Stimulated activated CD4-positive, alpha-beta T cell treated with anti-CD3 and anti-CD28 coated beads, Interleukin-4, amount 100 ng/mL, for 4 hours (primary cell): ENCODE measurements at places on chromosomes 4 and X.
A peak's percentile ranks its signal among the peaks of the same experiment; 100 is the strongest.

GRCh38 chr4:27619435-27619834 is 758.8 kb downstream of the STIM2 start:
- no peak for DNase-seq

DNA sequence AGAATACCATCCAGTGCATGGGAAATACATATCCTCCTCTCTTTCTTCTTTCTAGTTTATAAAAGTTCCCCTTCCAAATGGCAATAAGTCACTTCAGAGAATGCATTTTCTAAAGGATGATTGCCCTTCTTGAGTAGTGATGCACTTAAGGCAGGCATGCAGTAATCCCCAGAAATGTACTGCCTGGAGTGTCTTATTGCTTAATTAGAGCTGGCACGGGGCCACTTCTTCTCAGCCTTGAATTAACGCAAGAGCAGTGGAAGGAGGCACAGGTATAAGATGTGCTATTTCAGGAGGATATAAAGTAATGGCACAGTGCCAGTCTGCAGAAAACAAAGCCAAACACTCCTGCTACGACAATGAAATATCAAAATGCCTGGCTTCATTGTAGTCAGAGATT is 371.4 kb upstream of the FAM241A start:
- DNase-seq, result no peak

GRCh38 chr4:16804581-16804980 is 93.9 kb downstream of the LDB2 start:
- DNase-seq, result no peak

DNA sequence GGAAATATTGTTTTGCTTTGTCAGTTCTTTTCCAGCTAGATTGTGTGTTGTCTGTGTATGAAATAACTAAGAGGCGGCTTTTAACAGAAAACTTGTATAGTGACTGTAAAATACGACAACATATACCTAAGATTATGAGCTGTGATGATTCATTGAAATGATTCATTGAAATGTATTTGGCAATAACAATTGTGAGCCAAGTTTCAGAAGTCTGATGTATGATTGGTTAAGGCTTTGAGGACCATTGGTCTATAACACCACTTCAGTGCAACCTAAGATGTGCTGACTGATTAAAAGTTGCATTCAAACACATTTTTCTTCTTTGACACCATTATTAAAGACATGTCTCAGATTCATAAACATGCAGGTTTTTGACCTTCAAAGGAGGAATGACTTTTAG is 76.6 kb downstream of the PTPN13 start:
- DNase-seq, result no peak

GRCh38 chrX:7390441-7390840 is 242.5 kb upstream of the PUDP start:
- DNase-seq, result no peak

- DNase-seq, result no peak
Observed at GRCh38 chr4:36054694-36055422, 189.5 kb downstream of the ARAP2 start.

DNA sequence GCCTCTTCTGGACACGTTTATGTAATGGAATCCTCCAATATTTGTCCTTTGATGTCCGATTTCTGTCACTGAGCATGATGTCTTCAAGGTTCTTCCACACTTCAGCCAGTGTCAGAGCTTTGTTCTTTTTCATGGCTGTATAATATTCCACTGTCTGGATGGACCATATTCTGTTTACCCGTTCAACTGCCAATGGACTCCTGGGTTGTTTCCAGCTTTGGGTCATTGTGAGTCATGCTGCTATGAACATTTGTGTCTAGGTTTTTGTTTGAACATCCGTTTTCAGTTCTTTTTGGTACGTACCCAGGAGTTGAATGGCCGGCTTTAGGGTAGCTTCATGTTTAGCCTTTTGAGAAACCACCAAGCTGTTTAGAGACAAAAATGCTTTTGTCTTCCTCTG is 93.2 kb downstream of the SHOX start:
- DNase-seq, result no peak

DNA sequence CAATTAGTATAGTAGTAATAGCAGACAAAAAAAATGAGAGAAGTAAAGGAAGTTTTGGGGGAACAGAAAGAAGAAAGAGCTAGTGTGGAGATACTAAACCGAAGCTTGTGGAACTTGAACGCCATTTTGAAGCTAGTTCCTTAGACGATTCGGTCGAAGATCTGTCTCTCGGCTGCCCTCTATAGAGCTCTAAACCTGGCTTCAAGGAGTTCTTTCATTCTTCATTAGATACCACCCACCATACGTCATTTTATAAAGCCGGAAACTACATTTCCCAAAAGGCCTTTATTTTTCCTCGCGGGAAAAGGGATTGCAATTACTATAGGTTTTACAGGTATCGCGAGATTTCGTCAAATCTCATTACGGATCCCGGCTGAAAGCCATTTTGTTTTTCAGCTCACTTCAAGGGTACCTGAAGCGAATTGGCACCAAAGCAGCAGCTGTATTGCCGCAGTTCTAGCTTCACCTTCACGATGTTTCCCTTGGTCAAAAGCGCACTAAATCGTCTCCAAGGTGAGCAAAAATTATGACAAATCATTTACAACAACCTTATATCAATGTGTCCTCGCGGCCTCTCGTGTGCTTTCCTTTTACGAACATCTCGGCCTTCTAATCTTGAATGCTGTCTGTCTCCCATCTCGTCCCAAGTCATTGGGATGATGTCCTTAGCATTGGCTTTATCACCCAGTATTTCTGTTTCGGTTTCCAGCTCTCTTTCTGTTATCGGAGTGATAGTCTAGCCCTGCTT is at the start of gene COX7B:
COX7B (plus strand) TSS at position 388 of the 748 bp plus-strand sequence; CDS start at position 474, 86 bp downstream.
- peak; percentile 20 for DNase-seq

DNA sequence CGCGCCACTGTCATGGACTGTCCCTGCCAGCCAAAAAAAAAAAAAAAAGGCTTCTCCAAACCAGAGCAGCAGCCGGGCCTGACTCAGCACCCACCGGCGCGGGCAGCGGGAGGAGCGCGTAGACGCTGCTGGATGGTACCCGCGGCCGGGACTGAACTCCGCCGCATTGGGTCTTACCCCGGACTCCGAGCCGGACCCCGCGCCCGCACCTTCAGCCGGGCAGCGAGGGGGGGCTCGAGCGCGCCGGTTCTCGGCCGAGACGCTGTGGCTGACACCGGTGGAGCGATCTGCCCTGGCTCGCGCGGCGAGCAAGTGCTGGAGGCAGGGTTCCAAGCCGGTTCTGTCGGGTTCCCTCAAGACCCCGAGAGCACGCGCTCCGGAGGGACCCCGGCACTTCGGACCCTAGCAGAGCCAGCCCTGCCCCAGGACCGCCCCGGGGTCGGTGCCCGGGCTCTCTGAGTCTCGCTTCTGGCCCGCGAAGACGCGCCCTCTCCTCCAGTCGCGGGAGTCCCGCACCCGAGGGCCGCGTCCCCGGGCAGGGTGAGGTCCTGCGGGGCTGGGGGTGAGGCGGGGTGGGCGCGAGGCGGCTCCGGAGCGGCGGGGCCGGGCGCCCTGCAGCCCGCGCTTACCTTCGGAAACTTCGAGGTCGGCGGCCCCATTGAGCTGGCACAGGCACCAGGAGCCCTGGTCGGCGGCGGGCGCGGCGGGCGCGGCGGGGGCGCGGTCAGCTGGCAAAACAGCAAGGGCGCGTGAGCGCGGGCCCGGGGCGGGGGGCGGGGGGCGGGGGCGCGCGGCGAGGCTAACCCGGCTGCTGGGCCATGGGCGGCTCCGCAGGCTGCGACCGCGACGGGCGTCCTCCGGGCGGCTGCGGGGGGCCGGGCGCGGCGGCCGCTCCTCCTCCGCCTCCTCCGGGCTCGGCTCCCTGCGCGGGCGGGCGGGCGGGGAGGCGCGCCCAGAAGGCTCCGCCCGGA is 11.8 kb upstream of the MAN2B2 start:
- no peak for DNase-seq

DNA sequence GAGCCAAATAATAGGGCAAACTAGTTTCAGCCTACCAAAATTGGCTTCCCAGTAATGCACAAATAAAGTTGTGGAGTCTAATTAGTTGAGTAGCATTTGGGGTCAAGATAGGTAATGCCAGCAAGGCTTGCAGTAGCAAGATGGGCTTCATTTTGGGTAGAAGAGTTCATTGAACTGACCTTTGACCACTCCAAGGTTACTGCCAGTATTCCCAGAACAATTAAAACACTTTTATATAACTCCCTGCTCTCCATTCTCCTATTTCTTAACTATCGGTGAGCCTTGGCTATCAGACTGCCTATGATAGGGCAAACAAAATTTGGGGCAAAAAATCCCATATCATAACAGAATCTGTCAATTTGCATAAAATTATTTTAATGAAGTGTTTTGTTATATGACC is 7.1 kb downstream of the DNAAF6 start:
- DNase-seq, result no peak

GRCh38 chrX:134460005-134460861 is at the start of gene HPRT1:
Gene HPRT1 (plus strand): TSS chrX:134460165. CDS start chrX:134460312, 147 bp downstream.
- peak; percentile 80 for DNase-seq

- DNase-seq, result no peak
Observed at GRCh38 chr4:80967346-80967745, 63.2 kb upstream of the BMP3 start.

GRCh38 chrX:146243041-146243440 is 425.4 kb downstream of the SLITRK2 start:
- no peak for DNase-seq

DNA sequence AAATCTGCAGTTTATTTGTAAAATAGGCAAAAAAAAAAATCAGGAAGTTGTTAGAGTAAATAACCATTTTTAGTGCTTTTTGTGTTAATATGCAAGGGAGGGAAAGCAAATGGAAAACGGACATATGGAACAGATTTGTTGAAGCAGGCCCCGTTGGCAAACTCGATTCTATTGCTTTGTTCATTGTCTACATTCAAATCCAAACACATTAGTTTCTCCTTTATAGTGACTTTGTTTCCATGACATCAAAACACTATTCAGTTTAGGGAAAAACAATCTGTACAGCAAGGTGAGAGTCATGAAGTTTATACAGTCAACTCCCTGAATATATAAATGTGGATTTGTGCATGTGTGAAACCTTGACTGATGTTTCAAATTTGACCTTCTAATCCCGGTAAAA is 142.2 kb downstream of the FAM47A start:
- no peak for DNase-seq

DNA sequence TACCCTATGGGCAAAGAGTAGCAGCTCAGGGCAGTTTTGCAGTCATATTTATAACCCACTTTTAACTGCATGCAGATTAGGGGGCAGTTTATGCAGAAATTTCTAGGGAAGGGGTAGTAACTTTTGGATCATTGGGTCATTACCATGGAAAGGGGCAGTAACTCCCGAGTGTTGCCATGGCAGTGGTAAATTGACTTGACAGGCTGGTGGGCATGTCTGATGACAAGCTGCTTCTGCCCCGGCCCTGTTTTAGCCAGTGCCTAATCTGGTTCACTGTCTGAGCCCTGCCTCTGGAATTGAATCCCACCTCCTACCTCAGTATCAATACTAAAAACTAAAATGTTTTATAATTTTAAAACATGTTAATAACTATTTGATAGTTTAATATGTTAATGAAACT is 362.1 kb upstream of the ATOH1 start:
- no peak for DNase-seq

GRCh38 chr4:186240848-186241491 is 13.7 kb downstream of the KLKB1 start:
- no peak for DNase-seq

DNA sequence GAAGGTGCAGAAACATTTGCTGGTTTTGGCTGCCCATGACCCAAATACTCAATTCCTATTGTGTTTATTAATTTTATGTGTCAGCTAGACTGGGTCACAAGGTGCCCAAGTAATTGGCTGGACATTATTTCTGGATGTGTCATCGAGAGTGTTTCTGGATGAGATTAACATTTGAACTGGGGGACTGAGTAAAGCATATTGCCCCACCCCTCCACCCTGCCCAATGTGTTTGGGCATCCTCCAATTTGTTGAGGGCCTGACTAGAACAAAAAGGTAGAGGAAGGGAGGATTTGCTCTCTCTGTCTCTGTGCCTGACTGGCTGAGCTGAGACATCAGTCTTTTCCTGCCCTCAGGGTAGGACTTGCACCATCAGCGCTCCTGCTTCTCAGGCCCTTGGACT is 29.7 kb upstream of the LCORL start:
- DNase-seq, result no peak

DNA sequence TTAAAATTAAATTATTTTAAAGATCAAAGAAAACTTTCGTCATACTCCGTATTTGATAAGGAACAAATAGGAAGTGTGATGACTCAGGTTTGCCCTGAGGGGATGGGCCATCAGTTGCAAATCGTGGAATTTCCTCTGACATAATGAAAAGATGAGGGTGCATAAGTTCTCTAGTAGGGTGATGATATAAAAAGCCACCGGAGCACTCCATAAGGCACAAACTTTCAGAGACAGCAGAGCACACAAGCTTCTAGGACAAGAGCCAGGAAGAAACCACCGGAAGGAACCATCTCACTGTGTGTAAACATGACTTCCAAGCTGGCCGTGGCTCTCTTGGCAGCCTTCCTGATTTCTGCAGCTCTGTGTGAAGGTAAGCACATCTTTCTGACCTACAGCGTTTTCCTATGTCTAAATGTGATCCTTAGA is at the start of gene CXCL8:
CXCL8 (plus strand) TSS at position 217 of the 426 bp plus-strand sequence; CDS start at position 307, 90 bp downstream.
- DNase-seq, result peak; percentile 1

DNA sequence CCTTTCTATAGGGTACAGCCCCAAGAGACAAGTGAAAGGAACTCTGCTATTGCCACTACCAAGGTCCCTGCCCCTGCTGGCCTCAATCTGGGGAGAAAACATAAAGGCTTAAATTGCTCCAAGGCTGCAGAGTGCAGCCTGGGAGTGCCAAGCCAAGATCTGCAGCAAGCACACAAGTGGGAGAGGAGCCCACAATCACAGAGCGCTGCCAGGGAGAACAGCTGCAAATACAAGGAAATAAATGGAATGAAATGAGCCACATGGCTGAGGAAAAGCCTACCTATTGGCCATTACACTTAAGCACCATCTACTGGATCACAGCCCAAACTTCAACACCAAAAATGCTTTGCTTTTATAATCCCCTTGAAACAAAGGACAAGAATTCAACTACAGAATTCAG is 582.4 kb downstream of the FAM133A start:
- no peak for DNase-seq

GRCh38 chr4:109878355-109878754 is 30.4 kb downstream of the LRIT3 start:
- DNase-seq, result no peak

- DNase-seq, result no peak
Observed at GRCh38 chrX:9163214-9163709, 129.3 kb upstream of the FAM9B start.

DNA sequence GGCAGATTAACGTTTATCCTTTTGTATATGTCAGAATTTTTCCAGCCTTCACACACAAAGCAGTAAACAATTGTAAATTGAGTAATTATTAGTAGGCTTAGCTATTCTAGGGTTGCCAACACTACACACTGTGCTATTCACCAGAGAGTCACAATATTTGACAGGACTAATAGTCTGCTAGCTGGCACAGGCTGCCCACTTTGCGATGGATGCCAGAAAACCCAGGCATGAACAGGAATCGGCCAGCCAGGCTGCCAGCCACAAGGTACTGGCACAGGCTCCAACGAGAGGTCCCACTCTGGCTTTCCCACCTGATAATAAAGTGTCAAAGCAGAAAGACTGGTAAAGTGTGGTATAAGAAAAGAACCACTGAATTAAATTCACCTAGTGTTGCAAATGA is 94.8 kb downstream of the TET2 start:
- DNase-seq, result no peak

- DNase-seq, result no peak
Observed at GRCh38 chr4:38609614-38610013, 54.4 kb upstream of the KLF3 start.
